ENCODE measurements at places on chromosomes 4 and X.
A peak's percentile ranks its signal among the peaks of the same experiment; 100 is the strongest.

GRCh38 chr4:97923096-97923495, 220.2 kb downstream of the STPG2 start:
- no peak for DNase-seq

DNA sequence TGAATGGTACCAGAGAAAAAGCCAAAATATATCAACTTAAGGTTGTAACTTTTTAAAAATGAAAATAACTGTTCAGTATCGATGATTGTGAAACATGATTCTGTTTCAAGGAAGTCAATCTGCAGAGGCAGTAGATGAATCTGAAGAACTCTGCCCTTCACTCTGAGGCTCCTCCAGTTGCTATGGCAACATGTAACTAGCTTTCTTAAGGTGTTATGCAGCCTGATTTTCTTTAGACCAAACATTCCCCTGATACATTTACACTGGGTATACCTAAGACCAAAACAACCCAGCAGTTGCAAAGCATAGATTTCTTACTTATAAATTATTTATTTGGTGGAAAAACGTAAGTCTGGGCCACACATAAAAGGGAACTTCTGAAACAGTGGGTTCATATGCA, 133.6 kb upstream of the RASGEF1B start:
- no peak for DNase-seq

- DNase-seq, result no peak
Observed at GRCh38 chrX:115344885-115345614, 55.5 kb downstream of the LUZP4 start.

GRCh38 chr4:135492439-135492838, 1290.8 kb upstream of the PABPC4L start:
- DNase-seq, result no peak

DNA sequence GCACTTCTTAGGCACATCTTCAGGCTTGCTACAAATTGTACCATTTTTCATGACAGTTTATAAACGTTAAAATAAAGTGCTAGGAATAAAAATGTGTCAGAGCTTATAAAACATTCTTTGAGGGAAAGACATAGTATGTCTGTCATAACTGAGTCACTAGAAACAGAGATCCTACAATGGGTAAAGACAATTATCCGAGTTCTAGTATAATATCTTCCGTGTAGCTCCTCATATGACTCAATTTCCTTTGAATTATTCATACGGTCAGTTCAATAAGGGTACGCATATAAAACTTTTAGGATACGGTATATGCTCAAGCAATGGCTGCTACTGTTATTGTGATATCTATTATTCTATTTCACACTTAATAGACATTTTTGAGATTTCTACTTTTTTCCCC, 349.1 kb downstream of the PCDH10 start:
- DNase-seq, result no peak

DNA sequence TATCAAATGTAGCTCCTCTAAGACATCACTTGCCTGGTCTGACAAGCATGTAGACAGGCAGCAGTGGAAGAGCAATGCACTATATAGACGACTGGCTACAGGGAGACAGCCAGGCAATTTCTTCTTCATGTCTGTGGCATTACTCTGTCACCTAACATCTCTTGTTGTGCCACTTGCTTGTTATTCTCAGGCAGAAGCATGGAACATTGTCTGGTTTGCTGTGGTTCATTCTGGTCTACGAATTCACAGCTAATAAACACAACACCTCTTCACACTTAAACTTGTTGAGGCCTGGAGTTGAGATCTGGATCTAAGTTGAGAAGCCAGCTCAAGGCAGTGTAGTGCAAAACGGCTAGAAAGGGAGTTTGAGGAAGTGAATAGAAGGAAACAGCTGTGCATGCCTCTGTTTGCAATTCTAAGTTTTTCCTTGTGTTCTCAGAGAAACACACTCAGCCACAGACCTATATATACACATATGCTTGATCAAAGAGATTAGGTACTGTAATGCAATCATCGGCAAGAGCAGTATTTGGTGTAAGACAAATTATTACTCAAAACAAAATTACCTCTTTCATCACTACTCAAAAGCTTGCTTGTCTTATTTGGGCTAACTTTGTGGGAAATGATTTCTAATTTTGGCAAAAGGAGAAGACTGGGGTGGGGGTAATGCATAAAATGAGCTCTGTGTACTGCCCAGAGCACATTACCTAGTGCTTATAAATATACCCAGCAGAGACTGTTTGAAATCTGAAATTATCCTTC, 243.8 kb downstream of the PPP3CA start:
- DNase-seq, result peak; percentile 54

DNA sequence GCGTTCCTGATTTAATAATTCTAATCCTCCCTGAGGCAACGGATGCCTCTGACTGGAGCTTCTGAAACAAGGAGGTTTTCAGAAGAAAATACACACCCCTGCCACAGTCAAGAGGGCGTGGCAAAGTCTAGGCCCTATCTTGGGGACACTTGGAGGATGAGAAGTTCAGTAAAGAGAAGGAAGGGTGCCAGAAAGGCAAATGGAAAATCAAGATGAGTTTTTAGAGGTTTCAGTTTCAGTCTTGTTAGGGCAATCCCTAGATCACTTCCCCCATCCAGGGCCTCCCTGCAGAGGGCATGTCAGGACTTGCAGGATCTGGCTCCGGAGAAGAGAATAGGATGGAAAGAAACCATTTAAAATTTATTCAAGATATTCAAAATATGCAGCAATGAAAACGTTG, 28.5 kb upstream of the FGF2 start:
- DNase-seq, result peak; percentile 8

GRCh38 chr4:29043411-29043810, 1676.8 kb upstream of the PCDH7 start:
- DNase-seq, result no peak

- DNase-seq, result no peak
Observed at GRCh38 chrX:43141885-43142284, 363.9 kb upstream of the PPP1R2C start.

GRCh38 chr4:76654791-76655190, 219.8 kb downstream of the SHROOM3 start:
- no peak for DNase-seq

DNA sequence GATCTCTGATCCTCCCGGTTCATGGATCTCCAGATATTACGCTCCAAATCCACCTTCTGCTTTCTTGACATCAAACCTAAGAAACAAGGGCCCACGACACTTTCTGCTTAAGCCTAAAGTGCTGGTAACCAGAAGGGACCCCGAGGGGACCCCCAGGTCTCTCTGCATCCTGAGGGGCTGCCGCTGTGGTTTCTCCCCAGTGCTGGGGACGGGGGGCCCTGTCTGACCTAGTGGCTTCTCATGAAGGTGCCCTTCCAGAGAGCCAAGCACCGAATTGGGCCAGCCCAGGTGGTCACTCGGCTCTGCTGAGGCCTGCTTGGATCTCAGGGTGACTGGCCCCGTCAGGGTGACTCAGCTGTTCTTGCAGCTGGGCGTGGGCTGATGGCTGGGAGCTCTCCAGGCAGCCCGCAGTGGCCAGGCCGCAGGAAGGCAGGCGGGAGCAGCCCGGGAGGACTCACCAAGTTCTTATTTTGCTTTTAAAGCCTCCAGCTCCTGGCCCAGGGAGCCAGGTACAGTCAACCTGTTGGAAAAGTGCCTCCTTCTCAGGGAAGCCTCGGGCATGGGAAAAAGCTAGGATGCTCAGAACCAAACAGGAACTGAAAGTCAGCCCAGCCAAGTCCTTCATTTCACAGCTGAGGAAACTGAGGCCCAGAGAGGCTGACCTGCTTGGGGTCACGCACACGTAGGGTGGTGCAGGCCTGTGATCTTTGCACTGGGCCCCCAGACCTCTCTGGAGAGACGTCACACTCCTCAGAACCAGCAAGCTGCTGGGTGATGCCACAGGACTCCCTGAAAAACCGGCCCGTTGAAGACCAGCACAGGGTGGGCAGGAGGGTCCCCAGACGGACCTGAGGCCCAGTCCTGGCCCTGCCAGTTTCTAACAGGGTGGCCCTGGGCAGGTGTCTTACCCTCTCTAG, 16.7 kb downstream of the BLOC1S4 start:
- DNase-seq, result no peak

DNA sequence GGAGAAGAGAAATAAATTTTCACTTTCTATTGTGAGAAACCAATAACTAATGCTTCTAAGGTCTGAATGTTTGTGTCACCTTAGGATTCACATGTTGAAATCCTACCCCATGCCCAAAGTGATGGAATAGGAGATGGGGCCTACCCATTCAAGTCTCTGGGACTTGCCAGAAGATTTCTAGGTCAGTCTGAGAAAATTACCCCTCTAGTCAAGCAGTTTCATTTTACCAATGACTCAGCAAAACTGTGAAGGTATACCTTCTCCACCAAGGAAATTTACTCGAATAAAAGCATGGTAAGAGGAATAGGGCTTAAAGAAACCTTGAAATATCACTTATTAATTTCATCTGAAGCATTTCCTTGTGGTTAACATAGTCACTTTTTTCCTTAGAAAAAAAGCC, 23.5 kb upstream of the PAPSS1 start:
- no peak for DNase-seq

- no peak for DNase-seq
Observed at GRCh38 chr4:168101026-168101425, 8.7 kb downstream of the ANXA10 start.

DNA sequence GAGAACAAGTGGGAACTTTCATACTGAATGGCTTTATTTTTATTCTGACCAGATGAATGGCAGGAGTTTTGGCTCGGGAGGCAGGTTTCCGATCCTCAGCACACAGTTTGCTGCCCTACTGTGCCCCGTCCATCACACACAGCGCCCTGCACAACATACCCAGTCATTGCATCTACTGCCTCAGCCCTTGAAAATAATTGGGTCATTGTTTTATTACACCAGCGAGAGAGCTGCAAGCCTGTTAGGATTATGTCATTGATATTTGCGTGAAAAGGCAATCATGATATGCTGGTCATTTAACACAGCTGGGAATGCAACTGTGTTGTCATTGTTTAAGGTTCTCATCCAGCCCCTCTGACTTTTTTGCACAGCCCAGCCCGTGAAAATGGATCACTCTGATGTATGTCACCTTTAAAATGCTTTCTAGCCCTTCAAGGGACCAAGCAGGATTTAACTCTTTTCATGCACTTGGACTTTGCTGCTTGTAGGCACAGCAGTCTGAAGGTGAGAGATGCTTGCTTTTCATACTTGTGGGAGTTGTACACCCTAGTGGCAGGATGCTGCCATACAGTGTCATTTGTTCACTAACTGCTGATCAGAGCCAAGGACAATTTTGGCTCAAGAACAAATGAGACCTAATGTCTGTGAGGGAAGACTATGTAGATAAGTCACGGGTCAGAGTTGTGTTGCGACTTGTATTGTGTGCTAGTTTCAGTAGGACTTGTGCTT, 62.3 kb downstream of the RTL9 start:
- DNase-seq, result peak; percentile 2

DNA sequence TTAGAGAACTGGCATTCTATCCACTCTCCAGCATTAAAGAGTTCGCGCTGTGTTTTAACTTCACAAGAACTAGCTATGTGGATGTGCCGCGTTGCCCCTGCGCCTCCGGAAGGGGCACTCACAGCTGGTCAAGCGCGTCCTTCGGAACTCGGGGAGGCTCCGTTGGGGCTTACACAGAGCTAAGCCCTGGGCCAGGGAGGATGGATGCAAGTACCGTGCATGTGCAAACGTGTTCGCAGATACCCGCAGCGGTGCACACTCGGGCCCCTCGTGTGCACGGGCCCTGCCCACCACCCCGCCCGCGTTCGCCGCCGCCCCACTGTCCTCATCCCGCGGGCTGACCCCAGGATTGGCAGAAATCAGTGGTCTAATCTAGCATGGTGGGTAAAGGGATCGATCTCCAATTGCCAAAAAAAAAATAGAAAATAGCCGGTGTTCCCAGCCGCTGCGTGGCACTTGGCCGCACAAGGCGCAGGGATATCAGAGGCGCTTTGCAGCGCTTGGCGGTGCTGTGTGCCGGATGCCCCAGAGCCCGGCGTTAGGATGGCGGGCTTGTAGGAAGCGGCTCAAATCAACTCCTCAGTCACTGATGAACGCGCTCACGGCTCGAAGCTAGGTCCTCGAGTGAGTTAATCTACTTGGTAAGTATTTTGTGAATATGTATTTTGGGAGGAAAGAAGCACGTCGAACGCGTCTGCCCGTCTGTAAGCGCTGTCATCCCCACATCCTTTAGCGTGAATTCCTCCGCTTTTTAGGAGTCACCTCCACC, 989 bp upstream of the PCDH10 start:
- no peak for DNase-seq

DNA sequence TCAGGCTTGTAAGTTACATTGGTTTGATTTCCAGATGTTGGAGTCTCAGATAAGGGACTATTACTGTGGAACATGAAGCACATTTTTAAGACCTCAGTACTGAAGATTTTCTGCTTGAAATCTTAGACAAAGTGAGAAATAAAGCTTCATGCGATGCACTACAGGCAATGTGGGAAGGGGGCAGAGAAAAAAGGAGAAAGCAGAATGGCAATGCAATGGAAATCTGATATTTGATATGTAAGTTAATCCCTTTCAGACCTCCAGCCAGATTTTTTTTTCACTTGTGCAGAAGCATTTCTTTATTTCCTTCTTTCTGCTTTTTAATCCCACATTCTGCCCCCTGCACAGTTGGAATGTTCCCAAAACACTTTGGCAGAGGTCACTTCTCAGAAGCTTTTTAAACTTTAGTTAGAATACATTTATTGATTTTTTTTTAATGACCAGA, 174.3 kb downstream of the ADGRL3 start:
- no peak for DNase-seq

GRCh38 chr4:10730019-10730418, 45.5 kb upstream of the CLNK start:
- peak; percentile 49 for DNase-seq

DNA sequence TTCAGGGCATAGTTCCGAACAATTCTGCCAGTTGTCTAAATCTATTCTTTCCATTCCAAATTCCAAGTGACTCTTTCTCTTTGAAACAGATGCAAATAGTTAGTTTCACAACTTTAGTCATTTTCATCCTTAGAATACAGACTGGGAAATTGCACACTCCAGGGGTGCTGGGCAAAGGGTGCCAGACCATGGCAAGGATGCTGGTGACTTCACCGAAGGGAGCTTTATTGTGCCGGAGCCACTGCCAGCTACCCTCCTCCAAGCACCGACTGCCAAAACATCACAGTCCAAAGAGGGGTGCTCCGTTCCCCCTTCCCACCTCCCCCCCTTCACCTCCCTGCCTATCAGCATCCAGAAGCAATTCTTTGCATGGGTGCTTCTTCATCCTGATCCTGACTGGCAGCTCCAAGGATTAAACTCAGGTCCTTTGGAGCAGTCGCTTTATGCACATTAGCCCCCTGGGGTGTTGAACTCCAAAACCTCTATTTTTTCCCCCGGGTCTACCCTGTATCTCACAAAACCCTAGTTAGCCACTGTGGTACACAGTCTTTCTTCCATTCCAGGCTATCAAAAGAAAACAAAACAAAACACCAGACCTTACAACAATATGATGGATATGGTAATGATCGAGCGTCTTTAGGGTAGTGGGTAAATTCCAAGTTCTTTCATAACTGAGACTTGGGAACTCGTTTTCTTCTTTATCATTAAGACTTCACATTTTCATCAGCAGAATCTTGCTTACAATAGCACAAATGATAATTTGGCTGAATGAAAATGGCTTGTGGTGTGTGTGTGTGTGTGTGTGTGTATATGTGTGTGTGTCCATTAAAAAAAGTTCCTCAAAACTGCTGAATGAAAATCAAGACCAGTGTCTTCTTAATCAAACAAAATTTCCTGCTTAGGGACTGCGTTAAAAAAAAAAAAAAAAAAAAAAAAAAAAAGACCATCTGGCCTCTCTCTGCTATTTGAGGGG, 28.7 kb downstream of the MID1 start:
- DNase-seq, result no peak

Measured in activated CD4-positive, alpha-beta T cell treated with anti-CD3 and anti-CD28 coated beads, Interleukin-2, amount 50 U/mL, for 16 hours (primary cell).